ENCODE measurements at places on chromosomes 5 and 9.

DNA sequence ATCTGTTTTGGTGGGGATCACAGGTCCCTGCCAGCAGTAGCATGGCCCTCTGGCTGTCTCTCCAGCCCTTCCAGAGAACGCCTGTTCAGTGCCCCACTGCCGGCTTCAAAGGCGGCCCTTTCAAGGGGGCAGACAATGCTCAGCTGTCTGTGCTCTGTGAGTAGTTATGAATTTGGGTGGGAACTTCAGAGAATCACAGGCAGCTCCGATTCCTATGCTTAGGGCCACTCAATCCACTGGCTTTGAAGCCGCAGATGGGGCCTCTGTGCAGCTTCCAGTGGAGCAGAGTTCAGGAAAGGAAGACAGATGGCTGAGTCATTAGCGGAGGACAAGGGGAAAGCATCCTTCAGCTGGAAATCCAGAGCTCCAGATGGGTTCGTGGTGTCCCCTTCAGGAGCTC lies 42.4 kb downstream of the NKX2-5 start:
- DNase-seq, result no peak

GRCh38 chr9:99266255-99267023 lies 44.4 kb downstream of the SEC61B start:
- DNase-seq, result no peak

DNA sequence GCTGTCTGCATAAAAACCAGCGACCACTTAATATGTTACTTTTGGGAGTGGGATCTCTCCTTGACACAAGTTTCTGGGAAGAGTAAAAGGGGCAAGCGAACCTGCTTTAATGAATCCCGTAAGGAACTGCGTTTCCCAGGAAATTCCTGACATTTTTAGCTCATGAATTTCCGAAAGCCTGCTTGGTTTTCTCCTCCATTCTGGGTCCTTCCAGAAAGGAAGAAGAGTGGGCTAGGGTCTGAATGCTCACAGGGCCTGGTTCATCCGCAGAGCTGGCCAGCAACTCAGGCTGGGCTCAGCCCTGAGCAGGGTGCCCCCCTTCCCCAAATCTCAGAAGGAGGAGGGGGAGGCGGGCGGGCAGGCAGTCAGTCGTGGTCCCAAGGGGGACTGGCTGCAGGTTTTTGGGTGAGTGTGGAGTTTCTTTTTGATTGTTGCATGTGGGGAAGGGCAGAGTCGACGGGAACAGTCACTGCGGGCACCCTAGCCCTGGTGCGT lies 1.2 kb upstream of the PURA start:
- DNase-seq, result no peak

GRCh38 chr9:137300567-137301080 lies 1.4 kb downstream of the NRARP start:
- no peak for DNase-seq

DNA sequence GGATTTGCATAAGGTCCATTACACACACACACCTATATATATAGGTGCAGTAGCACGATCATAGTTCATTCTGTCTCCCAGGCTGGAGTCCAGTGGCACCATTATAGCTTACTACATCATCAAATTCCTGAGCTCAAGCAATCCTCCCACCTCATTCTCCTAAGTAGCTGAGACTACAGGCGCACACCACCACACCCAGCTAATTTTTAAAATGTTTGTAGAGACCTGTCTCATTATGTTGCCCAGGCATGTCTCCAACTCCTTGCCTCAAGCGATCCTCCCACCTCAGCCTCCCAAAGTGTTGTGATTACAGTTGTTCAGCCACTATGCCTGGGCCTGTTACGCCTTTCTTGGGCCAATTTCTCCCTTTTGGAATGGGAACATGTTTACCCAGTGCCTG lies 39.7 kb downstream of the DNAJB5 start:
- DNase-seq, result no peak

DNA sequence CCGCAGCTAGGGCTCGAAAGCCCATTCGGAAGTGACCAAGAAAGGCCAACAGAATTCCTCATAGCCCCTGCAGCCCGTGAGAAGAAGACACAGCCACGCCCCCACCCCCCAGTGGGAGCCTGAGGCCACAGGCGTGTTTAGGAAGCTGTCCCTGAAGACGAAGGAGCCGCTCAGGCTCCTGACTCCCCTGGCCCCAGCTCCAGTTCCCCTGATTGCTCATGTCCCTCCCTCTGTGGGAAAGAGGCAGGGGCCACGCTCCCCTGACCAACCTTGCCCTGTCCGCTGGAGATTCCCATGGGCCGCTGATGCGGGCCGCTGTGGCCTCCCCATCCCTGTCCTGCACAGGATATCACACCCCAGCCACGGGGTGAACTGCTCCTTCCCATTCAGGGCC lies 13.6 kb downstream of the ROPN1L start:
- no peak for DNase-seq

GRCh38 chr5:158463188-158463587 lies 604.2 kb upstream of the CLINT1 start:
- DNase-seq, result no peak

DNA sequence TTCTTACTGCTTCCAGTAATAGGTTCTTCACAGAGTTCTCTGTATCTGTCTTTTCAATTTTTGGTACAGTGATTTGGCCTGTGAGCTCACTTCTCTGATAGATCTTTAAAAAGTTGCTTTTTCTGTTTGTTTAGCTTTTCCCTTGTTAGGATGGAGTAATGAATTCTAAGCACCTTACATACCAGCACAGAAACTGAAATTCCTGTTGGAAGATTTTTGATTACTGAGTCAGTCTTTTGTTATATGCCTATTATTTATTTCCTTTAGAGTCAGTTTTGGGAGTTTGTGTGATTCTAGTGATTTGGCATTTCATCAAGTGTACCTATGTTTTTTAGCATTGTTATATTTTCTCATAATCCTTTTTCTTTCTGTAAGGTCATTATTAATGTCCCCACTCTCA lies 37.6 kb upstream of the IPPK start:
- DNase-seq, result no peak

- no peak for DNase-seq
Observed at GRCh38 chr5:172658961-172659501, 18.0 kb downstream of the NEURL1B start.

GRCh38 chr9:26112724-26113123 lies 434.5 kb upstream of the TUSC1 start:
- no peak for DNase-seq

DNA sequence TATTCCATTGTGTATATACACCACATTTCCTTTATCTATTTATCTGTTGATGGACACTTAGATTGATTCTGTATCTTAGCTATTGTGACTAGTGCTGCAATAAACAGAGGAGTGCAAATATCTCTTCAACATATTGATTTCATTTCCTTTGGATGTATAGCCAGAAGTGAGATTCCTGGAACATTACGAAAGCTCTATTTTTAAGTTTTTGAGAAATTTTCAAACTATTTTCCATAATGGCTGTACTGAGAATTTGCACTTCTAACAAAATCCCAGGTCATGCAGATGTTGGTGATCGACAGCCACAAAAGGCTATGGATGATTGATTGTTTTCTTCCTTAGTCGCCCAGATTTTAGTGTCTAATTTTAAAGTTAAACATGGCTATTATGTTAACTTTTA lies 132.7 kb upstream of the MTAP start:
- no peak for DNase-seq

- peak; percentile 80 for DNase-seq
Observed at GRCh38 chr5:181260720-181261319, at the start of gene TRIM52. Gene TRIM52 (minus strand): TSS chr5:181261143. CDS start chr5:181260813, 330 bp downstream.

- DNase-seq, result no peak
Observed at GRCh38 chr5:89936576-89936975, 473.0 kb downstream of the CETN3 start.

DNA sequence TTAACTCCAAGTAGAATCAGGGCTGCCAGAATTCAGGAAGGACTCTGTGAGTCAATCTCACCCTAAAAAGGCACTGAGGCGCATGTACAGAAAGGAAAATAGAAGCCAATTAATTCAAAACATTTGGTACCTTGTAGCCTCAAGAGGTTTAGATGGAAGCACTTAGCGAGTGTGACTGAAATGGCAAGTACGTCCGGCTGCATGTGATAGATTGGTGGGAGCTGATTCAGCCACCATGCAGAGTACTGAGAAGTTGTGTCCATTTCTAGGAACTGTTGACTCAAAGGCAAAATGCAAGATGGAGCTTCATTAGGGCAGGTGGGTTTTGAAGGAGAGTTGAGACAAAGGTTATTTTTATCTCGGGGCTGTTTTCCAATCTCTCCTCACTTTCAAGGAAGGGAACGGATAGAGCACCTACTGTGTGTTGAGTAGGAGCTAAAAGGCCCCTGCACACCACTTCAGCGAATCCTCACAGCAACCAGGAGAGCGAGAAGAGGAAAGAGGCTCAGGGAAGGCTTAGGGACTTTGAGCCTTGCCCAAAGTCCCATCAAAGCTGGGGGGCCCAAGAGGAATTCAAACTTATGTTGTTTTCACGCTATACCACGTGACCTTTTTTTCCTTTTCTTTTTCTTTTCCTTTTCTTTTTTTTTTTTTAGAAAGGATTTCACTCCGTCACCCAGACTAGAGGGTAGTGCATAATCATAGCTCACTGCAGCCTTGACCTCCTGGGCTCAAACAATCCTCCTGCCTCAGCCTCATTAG lies 34.6 kb upstream of the CPEB4 start:
- DNase-seq, result no peak

- DNase-seq, result peak; percentile 37
Observed at GRCh38 chr5:32538031-32538547, 47.3 kb upstream of the SUB1 start.

- no peak for DNase-seq
Observed at GRCh38 chr9:81877047-81877446, 51.2 kb upstream of the SPATA31D4 start.

DNA sequence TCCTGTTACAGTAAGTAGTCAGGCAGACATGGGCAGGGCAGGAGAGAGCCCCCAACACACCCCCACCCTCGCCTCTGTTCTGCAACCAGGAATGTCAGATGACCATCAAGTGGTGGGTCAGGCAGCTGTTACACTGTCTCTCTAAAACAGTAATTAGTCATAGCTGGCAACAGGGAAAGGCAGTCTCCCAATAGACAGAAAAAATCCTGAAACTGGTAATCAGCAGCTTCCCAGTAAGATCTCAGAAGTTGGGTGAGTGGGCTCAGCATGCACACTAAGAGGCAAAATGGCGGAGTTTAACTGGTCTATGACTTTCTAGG lies 90.2 kb downstream of the C5orf15 start:
- DNase-seq, result no peak

- DNase-seq, result no peak
Observed at GRCh38 chr5:55850839-55851674, at the start of gene IL31RA. Gene IL31RA (plus strand): TSS chr5:55851357. CDS start chr5:55851571, 214 bp downstream.

Data from stimulated activated CD4-positive, alpha-beta T cell treated with anti-CD3 and anti-CD28 coated beads, TNF-alpha, amount 100 ng/mL, for 4 hours (primary cell).